ENCODE measurements at places on chromosomes 6 and 20.

GRCh38 chr20:57660181-57660921 is 40.1 kb upstream of the ZBP1 start:
- DNase-seq, result no peak

DNA sequence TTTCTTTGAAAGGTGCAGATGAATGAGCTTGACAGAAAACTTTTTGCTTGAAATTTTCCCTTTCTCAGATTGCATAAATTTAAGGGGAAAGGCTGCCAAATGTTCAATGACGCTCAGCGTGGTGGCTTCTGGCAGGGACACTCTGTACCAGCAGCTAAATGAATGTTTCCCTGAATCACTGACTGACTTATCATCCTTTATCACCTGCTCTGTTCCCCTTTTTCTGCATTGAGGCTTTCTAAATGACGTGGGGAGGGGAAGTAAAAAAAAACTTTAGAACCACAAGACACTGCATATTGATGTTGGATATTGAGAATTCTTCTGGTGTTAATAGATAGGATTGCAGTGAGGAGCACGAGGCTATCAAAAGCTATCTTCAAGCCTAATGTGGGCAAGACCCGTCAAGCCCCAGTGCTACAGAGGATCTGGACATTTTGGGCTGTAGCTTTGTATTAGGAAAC is 46.9 kb upstream of the ENPP5 start:
- no peak for DNase-seq

DNA sequence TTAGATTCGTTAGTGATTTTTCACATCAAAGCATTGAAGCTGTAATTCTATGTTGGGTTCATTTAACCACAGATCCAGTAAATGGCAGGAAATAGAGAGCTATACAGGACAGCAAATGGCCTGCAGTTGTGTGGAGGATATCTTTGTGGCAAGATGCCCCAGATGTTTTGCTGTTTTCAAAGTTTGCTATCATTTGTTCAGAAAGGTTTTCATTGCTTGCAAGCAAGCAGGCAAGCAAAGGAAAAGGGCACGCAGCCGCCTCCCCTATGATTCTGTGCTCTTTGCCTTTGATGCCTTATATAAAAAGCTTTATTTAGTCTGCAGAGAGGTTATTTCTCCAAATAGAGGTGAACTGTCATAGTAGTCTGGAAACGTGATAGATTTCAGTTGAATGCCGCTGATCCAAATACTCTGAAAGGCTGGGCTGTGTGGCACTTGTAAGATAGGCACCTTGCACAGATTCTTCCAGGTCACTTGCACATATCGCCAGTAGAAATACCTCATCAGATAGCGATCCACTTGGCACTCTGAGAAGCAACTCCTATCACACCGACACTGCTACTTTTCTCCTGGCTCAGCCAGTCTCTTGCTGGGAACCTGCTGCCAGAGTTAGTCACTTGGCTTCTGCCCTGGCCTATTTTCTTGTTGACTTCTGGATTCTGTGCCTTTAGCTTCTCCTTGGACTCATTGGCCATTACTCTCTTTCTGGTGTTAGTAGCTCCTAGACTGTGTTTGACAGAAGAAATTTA is 66.4 kb downstream of the UTRN start:
- no peak for DNase-seq

DNA sequence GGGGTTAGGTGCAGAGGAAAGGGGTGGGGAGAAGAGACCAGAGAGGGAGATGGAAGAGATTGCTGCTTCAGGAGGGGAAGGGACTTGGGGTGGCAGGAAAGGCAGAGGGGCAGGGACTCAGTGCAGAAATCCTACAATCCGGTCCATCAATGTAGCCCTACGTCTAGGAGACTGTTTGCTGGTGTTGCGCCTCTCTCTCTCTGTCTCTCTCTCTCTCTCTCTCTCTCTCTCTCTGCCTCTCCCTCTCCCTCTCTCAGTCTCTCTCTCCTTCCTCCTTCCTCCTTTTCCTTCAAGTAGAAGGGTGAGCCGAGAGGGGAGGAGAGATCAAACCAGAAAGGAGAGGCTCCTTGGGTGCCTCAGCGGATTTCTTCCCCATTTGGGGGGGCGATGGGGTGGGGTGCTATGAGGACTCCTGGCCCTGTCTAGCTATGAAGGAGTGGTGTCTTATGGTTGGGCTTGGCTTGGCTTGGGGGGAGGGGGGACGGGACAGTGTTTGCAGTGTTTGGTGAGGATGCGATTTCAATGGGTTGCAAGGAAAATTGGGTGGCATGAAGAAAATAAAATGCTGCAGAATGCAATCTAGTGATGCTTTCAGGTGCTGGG is 181.2 kb downstream of the TBXT start:
- DNase-seq, result no peak

- DNase-seq, result no peak
Measured at GRCh38 chr6:147802459-147802858, 294.0 kb downstream of the SAMD5 start.

DNA sequence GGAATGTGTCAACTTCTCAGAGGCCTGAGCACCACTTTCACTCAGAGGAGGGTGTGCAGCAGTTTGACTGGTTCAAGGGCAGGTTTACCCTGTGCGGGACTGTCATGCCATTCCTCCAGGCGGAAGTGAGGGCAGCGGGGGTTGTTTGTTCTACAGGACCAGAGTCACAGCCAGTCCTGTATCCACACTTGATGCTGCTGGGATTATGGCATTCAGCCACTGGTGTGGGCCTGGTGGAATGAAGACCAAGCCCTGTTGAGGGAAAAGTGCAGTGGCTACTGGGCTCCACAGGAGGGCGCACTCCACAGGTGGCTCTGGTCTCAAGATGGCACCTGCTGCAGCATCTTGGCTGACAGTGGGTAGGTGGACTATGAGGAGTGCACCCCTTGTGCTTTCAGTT is 14.8 kb downstream of the SEMG2 start:
- no peak for DNase-seq

DNA sequence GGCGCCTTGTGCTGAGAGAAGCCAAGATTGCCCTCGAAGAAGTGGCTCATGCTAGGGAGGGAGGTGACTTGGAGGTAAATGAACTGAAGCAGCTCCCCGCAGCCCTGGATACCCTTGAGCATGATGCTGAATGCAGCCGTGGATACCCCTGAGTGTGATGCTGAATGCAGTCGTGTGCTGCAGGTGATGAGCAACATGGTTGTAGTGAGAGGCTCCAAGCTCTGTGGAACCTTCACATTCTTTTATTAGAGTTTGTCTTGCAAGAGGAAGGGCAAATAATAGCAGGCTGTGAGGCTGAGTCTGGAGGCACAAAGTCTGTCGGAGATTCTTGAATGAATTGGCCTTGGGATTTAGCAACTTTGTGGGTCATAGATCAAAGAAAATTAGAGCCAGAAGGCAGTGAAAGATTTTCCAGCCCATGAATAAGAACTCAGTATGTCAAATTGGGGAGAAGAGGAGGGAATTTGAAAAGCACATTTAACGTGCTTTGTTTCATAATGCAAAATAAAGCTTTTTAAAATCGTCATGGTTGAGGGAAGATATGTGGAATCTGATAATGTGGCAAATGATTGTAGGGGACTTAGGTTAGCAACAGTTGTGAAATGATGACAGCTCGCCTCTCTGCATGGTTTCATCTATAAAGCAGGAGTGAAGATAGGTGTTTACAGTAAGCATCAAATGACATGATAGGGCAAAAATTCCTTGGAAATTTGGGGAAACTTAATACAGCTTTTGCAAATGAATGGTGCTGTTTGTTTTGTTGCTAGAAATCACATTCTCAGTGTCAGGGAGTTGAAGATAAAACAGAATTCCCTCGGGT is 120.1 kb upstream of the TIAM2 start:
- DNase-seq, result no peak

GRCh38 chr6:119147101-119148053 is 68.9 kb upstream of the FAM184A start:
- DNase-seq, result peak; percentile 35

DNA sequence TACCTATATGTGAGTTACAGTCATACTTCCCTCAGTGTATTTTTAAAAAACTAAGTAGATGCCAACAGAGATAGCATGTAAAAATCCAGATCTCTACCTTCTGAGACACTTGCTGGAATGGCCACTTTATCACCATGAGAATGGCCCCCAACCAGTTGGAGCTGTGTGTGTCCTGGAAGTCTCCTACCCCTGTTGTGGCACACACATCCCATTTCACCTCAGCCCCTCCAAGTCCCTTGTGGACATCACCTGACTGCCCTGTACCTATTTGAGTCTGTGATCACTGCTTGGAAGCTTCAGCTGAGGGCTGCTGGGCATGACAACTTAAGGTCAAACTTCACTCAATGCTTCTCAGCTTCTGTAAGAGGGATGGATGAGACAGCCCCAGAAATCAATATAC is 24.1 kb downstream of the MOCS1 start:
- DNase-seq, result no peak

- no peak for DNase-seq
Measured at GRCh38 chr6:85402922-85403321, 47.0 kb upstream of the NT5E start.

GRCh38 chr6:53874964-53875363 is 80.2 kb downstream of the LRRC1 start:
- no peak for DNase-seq

GRCh38 chr6:57252975-57253374 is 30.9 kb upstream of the RAB23 start:
- no peak for DNase-seq

DNA sequence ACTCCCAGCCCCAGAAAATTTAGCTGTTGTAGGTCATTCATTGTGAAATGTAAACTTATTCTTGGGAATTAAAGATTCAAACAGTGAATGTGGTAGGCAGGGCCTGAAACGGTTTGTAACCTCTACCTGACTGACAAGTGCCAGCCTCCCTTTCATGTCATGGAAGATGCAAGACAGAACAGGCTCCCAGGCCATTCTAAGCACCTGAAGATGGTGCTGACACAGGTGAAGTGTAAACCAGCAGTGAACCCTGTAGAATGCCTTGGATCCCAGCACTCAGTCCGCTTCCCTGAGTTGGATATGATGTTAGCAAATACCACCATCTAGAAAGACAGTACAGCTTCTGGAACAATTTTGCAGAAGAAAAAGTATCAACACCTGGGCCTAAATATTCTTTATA is 19.3 kb downstream of the CYP24A1 start:
- no peak for DNase-seq

GRCh38 chr6:52155791-52156576 is 30.2 kb upstream of the IL17A start:
- DNase-seq, result no peak

DNA sequence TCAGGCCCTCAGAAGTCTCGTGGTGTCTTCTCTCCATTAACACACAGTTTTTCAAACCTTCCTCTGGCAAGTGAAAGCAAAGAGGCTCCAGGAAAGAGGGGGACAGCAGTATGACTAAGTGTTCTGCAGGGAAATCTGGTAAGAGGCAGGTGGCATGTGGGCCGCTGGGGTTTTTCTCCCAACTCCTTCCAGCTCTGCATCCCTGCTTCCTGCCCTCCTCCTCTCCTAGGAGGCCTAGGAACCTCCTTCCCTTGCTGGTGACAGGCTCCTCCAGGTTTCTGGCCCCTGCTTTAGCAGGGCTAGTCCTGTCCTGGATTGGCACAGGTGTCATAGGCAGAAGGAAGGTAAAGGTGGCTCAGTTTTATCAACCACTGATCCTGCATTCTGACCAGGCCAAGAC is 7.6 kb upstream of the ITCH start:
- no peak for DNase-seq

DNA sequence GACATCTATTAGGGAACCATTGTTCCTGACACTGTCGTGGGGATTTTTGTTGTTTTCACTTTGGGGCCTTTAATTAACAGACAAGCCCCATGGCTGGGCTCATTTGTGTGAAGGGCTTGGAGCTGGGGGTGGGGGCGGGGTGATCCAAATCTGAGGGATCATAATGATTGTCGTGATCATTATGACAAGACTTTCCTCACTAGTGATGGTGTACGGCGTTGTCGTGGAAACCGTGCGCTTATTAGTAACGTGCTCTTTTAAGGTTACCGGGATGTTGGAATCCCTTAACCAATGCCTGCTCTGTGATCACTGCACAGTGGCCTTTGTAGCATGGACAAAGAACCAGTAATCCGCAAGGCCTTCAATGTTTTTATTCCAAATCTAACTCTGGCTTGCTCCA is 18.6 kb downstream of the PDYN start:
- no peak for DNase-seq

DNA sequence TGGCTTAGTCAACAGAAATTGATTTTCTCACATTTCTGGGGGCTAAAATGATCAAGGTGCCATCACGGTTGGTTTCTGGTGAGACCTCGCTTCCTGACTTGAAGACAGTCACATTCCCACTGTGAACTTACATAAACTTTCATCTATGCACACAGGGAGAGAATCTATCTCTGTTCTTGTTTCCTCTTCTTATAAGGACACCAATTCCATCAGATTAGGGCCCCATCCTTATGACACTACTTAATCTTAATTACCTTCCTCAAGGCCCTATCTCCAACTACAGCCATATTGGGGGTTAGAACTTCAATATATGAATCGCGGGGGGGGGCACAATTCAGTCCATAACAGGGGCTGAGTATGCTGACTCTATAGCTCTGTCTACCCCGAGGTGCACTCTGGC is 10.6 kb upstream of the SCGN start:
- DNase-seq, result no peak

- DNase-seq, result no peak
Measured at GRCh38 chr6:125593746-125594145, 155.7 kb upstream of the HEY2 start.

GRCh38 chr20:62240020-62240685 is 1.8 kb downstream of the OSBPL2 start:
- no peak for DNase-seq

DNA sequence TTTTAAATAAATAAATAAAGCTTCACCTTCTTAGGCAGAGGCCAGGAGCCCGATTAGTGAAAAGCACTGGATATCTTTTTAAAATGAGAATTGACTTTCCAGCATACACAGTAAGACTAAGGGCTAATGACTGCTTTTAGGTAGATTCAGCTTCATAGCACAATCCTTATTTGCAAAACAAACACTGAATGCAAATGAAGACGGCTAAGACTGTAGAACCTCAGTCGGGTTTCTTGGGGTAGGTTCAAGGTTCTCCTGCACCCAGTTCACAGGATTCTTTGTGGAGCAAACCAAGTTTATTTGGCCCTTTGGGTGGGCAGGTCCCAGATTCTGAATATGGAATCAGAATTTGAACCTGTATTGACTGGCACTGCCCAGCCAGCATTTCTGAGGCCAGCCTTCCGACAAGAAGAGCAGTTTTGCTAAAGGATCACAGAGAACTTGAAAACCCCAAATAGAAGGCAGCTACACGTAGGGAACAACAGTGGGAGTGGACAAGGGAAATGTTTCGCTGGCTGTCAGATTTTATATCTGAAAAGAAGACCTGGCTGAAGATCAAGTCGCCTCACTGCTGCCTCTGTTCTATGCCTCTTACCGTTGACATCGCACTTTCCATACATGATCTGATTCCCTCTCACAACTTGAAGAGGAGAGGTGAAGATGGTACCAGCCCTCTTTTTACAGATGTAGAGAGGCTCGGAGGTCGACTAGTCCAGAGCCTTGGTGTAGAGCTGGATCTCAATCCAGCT is 8.2 kb downstream of the TRERF1 start:
- no peak for DNase-seq

- no peak for DNase-seq
Measured at GRCh38 chr6:51468704-51469103, 618.7 kb downstream of the PKHD1 start.

DNA sequence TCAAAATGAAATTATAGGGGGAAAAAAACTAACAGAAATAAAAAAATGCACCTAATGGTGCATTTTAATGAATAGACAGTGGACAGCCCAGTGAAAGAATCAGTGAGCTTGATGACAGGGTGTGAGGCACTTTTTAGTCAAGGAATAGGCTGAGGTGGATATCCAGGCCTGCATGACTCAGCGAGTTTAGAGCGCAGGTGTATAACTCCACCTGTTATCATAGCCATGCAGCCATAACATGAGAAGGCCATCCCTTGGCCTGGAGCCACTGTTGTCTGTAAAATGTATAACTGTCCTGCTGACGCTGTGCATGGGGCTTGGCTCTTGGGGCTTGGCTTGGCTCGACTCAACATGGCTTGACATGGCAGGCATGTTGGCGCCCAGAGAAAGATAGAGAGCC is 331.5 kb upstream of the NOX3 start:
- no peak for DNase-seq
